ENCODE measurements at places on chromosomes 6 and 20.

DNA sequence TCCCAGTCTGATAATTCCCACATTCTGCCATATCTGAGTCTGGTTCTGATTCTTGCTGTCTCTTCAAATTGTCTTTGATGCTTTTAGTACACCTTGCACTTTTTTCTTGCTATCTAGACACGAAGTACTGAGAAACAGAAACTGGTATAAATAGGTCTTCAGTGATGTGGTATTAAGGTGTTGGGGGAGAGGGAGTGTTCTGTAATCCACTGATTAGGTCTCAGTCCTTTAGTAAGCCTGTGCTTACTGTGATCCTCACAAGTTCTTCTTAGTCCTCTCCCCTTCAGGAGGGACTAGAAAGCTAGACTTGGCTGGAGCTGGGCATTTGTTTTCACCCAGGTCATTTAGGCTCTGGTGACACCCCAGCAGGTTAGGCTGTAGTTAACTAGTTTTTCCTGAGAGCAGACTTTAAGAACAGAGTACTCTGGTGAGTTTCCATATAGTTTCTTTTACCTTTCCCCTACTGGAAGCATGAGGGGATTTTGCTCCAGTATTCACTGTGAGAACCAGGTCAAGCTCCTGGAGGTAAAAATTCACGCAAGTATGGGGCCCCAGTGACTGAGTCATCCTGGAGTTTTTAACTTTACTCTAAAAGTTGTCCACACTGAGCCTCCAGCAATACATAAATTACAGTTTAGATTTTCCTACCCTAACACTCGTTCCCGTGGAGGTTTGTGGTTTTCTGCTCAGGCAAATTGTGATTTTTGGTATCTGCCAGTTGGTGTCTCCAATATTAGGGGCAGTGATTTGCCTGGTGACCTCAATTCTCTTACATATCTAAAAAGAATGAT lies 154.6 kb downstream of the CDKAL1 start:
- DNase-seq: no peak

- no peak for DNase-seq
Observed at GRCh38 chr6:31610968-31611367, 4.1 kb upstream of the AIF1 start.

DNA sequence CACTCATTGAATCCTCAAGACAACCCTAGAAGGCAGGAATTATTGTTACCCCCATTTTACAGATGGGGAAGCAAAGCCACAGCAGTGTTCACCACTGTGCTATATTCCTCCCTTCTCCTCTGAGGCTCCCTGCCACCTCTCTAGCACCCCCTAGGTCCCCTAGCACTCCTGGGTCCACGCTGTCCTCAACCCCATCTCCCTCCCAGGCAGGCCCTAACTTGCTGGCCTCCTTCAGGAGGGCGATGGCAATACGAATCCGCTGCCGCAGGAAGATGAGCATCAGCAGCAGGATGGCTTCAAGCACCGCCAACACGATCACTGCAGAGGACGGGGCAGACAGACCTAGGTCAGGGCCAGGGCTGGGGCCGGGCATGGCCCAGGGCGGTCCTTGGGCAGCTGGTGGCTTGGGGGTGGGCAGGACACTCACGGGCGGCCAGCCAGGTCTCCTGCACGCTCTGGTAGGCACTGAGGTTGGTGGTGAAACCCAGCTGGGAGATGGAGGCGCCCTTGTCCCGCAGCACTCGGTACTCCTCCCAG lies 7.8 kb upstream of the NEU1 start:
- DNase-seq: no peak

- DNase-seq: no peak
Observed at GRCh38 chr20:53898556-53898931, 171.8 kb downstream of the BCAS1 start.

DNA sequence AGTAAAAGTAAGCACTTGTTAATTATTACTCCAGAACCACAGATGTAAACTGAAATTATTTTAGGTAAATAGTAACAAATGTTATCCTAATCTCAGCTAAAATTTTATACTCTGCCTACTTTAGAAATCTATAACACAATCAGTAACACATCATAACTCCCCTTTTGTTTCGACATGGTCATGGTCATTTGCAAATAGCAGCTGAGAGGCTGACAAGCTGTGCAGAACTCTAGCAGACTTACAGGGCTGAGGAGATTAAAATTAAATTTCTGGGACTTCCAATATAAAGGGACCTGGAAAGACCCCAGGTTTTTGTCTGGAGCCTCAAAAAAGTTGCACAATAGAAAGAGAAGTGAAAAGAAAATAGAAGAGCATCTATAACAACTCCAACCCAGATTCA lies 88.8 kb downstream of the PRL start:
- peak; percentile 10 for DNase-seq

- DNase-seq: no peak
Observed at GRCh38 chr6:167232356-167232755, 58.8 kb upstream of the UNC93A start.

GRCh38 chr6:39388606-39389483 lies 66.3 kb upstream of the KCNK16 start:
- DNase-seq: peak; percentile 77

DNA sequence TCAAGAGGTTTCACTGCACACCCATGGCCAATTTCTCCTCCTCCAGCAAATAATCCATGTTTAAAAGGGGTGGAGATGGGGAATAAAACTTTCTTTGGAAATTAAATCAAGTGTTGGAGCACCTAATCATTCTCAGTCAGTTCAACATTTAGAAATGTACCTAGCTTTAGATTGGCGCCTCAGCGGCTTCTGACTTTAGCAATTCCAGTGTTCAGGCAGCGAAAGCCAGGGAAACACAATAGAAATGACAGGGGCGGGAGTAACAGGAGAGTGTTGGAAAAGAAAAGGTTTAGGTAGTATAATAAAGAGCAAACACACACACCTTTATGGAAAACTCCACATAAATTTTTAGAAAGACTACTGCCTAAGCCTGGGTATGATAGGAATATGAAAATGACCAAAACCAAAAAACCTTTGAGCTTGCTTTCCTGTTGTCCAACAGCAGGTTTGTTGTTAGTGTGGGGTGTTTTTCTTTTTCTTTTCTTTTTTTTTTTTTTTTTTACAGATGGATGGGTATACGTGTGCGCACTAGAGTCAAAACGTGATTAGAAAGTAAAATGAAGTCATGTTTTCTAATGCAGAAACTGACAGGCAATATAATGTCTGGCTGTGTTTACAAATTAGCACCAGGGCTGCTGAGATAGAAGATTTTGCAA lies 7.7 kb downstream of the TFAP2A start:
- DNase-seq: no peak
